Activated T-helper 9 cell treated with anti-CD3 and anti-CD28 coated beads, Interleukin-2, amount 50 U/mL, for 16 hours (primary cell): ENCODE measurements at places on chromosomes 11 and 22.

GRCh38 chr22:35369996-35370395, 10.9 kb upstream of the HMOX1 start:
- no peak for DNase-seq

GRCh38 chr11:73671701-73672100, 25.3 kb downstream of the PLEKHB1 start:
- DNase-seq, result no peak

GRCh38 chr11:19628018-19628417, 84.6 kb upstream of the NAV2 start:
- no peak for DNase-seq

DNA sequence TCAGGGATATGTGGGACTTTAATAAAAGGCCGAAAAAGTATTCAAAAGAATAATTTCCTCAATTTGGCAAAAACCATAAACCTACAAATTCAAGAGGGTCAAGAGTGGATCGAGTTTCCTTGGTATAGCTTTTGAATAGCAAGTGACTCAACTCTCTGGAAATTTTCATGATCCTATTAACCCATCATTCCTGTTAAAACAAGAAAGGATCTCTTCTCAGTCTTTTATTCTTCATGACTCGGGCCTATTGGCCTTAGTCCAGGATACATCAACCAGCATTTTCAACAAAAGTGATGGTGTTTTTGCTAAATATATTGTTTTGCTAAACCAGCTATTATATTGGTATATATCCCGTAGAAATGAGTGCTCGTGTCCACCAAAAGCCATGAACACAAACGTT, 110.3 kb downstream of the ATXN10 start:
- no peak for DNase-seq

DNA sequence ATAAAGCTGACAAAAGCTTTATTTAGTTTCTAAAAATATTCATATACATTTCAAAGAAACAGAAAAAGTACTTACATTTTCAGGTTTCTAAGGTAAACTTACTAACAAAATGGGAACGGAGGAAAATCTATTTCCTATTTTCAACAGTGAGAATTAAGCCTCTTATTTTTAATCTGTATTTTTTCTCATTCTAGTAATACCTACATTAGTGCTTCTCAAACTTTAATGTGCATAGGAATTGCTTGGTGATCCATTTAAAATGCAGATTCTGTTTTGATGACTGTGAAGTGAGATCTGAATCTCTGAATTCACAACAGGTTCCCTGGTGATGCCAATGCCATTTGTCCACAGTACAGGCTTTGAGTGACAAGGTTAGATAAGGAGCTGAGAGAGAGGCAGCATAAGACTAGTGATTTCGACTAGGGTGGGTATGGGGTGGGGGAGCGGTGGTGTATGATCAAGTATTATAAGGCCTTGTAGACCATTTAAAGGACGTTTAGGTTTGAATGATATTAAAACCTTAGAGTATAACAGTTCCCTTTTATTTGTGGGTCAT, 402.8 kb downstream of the CNTN5 start:
- no peak for DNase-seq

DNA sequence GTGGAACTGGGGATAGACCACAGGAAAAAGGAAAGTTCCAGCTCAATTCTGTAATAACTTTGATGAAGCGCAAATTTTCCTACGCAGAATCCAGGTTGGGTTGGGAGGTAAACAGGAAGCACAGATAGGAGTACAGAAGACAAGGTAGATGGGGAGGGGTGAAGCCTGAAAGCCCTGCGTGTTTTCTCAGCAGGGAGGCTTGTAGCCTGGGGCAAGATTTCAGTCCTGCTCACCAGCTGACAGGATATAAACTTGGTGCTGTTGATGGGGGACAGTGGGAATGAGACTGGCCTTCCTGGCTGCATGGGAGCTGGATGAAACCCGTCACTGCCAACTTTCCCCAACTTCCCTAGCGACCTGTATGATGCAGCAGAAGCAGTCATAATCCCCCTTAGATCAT, 114.9 kb downstream of the ARHGAP32 start:
- no peak for DNase-seq

GRCh38 chr11:83079820-83080219, 8.1 kb upstream of the RAB30 start:
- no peak for DNase-seq

DNA sequence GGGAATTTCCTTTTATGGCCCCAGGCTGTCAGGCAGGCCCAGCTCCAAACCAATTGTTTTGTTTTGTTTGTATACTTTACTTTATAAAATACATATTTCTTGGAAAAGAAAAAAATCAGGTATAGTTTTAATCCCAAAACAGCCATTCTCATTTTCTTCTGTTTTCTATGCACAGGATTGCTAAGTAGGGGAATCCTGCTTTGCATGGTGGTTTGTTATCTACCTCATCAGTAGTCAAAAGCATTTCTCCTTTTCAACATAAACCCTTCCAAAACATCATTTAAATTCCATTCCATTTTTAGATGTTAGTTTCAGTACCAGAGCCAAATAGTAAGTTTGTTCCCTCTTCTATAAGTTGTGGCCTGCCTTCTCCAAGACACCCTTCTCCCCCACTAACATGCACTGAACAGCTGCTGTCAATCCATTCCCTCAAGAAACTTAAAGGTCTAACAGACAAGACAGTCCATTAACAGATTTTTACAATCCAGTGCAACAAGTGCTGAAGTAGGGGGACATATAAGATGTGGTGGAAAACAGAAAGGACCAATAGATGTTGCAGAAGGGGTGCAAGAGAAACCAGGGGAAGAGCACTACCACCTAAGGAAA, 3.7 kb downstream of the ILK start:
- DNase-seq, result no peak

DNA sequence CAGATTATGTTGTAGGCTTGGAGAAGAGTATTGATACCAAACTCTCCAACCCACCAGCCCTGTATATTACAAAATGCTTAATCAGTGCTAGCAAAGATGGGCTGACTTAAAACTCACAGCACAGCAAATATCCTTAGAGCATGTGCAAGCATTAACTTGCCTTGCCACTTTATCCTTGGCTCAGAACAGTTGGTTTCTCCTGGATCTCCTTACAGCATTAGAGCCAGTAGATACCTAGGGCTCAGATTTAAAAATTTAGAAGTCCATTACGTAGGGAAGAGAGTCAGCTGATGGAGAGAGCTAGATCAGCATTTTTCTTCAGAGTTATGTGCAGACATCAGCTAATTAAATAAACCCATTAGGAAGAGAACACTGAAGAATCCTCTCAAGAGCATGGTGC, 198.5 kb upstream of the ZBED5 start:
- no peak for DNase-seq

GRCh38 chr22:33770723-33771122, 149.6 kb downstream of the LARGE1 start:
- DNase-seq, result no peak

DNA sequence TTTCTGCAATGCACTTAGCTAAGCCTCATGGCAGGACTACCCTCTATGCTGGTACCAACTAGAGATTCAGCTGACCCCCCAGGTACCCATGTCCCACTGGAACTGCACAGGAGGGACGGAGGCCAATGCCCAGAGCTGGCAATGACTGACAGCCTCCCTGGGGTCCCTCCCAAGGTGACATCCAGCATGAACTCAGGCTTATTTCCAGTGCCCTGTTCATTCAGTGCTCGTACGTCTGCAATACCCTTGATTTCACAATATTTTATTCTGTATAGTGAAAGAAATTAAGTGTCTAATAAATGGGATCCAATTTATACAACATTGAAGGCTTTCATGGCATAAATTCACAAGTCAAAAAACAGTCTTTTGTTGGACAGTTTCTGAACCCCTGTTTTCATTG, 20.2 kb downstream of the ETS1 start:
- DNase-seq, result no peak

DNA sequence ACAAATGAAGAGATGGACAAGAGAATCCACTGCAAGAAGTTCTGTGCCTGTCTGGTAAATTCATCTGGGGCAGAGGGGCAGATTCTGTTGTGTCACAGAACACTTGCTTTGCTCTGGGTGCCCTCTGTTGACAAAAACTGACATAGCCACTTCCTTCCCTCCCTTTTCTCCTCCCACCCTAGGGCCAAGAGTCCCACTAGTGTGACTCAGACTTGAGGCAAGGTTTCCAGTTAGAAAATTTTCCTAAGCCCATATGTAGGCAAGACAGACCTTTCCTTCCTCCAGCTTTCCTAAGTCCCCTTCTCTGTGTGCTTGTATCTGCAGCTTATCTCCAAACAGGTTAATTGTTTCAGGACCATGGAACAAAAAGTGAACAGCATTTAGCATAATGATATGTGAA, 106.8 kb downstream of the RBFOX2 start:
- DNase-seq, result no peak

GRCh38 chr11:1422481-1422880, 32.7 kb downstream of the BRSK2 start:
- DNase-seq, result no peak

- no peak for DNase-seq
These were observed 4.5 kb downstream of the APOBEC3G start for GRCh38 chr22:39081598-39081997.

DNA sequence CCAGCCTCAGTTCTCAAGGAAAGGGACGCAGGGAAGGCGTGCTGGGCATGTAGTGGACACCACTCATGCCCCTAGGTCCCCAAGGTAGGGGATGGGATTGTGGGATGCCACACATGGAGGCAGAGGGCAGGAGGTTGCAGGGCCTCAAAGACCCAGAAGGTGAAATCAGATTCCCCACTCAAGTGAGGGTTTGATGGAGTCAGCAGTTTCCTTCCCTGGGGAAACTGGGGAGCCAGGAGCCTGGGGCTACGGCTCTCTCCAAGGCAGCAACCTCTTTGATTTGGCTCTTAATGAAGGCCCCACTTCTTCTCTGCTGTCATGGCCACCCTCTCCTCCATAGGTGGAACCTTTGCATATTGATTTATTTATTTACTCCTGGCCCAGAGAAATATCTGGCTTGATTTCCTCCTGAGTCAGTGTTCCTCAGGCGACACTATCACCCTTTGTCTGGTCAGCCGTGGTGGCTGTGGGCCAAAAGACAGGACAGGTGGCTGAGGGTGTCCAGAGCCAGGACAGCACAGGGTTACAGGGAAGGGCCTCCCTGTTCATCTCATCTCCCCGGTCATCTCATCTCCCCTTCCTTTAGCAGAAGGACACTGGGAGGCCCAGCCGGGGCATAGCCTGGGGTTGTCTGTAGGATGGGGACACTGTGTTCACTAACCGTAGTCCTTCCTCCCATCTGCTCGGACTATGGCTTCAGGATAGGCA, 9.6 kb downstream of the GNAZ start:
- DNase-seq, result no peak

- no peak for DNase-seq
These were observed at the start of gene SLC25A18 for GRCh38 chr22:17562906-17563870. TSS of gene SLC25A18 (plus strand) at chr22:17563498. CDS start at chr22:17579945, 16,447 bp downstream.

- DNase-seq, result no peak
These were observed 44.0 kb downstream of the PARVA start for GRCh38 chr11:12421386-12421785.

- no peak for DNase-seq
These were observed 146.4 kb upstream of the UBASH3B start for GRCh38 chr11:122509091-122509490.
